ENCODE measurements at places on chromosomes 6 and 20. TPM values are rescaled to one million over a fixed set of nuclear protein-coding genes. Genes with fewer than 3 reads are reported as not detected.

DNA sequence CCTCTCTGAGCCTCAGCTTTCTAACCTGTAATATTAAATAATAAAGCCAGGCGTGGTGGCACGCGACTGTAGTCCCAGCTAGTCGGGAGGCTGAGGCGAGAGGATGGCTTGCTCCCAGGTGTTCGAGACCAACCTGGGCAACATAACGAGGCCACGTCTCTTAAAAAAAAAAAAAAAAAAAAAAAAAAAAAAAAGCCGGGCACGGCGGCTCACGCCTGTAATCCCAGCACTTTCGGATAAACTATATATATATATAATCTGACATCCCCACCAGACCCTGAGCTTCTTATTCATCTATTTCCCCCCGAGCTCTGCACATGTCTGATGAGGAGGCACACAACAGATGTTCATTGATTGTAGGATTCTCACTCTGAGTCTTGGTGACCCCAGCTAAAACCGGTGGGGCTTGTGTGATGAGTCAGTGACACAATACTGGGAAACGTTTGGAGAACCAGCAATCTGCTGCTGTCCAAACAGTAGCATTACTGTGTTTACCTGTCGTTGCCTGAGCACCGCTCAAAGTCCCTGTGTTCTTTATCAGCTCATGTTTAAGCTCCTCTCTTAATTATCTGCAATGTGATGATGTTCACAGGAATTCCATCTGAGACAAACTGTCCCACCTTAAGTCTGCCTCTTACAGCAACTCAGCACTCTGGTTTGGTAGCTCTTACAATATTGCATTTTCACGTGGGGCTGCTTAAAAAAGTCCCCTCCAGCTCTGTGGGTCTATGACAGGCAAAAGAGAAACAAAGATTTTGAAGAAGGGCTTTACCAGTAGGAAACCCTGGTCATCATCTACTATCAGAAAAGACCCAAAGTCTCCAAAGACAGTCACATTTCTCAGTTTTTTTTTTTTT is 1.0 kb upstream of the SPATA2 start:
- H3K27ac ChIP-seq: peak overlapping the region; percentile 100
- no peaks in the 10 kb centered on the region for H3K36me3 ChIP-seq
- H3K4me3 ChIP-seq: peak overlapping the region; percentile 97
- peaks cover 47% of the 10 kb centered on the region for H3K4me1 ChIP-seq

The GPLD1 gene
- total RNA-seq: 0.51 TPM

The PTGIS gene
- 6.3 TPM for total RNA-seq

DNA sequence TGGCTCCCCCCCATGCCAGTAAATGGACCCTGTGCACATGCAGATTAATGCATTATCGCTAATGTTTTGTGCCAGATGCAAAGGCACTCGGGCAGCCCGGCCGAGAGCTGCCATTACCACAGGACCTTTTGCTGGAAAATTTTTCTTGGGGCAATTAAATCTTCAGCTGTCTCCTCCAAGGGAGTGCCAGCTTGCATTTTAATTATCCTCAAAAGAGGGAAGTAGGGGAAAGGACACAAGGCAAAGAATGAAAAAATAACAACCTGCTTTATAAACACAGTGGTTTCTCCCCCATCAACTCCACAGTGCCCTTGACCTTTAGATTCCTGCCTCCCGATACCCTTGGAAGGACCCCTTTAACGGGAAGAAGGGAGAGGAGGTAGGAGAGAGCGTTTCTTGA is 48.2 kb downstream of the PDYN start:
- no peak overlapping the region for H3K4me3 ChIP-seq
- no peaks in the 10 kb centered on the region for H3K36me3 ChIP-seq
- H3K4me1 ChIP-seq: no peaks in the 10 kb centered on the region
- DNase-seq: no peak
- H3K27me3 ChIP-seq: peaks cover 42% of the 10 kb centered on the region

DNA sequence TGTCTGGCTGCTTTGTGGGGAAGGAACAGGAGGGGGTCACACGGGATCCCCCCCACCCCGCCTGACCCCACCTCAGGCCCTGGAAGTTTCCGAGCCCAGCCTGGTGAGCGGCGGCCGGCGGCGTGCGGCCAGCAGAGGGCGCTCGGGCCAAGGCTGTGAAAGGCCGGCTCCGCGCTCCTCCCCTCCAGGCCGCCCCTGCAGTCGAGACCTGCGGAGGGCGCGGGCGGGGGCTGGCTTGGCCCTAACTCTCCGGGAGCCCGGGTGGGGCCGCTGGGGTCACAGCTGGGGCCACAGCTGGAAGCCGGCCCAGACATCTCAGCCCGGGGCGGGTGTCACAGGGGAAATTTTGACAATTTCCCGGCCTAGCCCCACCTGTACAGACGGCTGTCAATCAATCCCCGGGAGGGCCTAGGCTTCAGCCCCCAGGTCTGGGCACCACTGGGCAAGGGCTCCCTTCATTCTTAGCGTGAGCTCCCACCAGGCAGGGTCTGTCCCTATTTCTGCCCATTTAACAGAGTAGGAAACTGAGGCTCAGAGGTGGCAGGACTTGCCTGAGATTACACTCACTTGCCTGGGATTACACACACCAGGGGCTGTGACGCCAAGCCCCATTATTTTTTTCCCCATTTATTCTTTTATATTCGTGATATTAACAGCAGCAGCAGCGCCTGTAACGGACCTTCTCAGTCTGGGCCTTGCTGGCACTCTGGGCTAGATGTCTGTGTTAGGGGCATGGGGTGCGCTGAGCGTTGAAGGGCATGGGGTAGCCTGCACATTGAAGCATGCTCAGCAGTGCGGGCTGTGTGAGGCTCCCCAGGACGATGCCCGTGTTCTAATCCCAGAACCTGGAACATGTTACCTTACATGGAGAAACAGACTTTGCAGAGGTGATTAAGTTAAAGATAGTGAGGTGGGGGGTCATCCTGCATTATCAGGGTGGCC is 23.0 kb downstream of the ZBP1 start:
- H3K4me1 ChIP-seq: peaks cover 17% of the 10 kb centered on the region
- H3K27me3 ChIP-seq: peaks cover 12% of the 10 kb centered on the region
- H3K27ac ChIP-seq: no peak overlapping the region
- H3K36me3 ChIP-seq: no peaks in the 10 kb centered on the region
- DNase-seq: peak; percentile 76

DNA sequence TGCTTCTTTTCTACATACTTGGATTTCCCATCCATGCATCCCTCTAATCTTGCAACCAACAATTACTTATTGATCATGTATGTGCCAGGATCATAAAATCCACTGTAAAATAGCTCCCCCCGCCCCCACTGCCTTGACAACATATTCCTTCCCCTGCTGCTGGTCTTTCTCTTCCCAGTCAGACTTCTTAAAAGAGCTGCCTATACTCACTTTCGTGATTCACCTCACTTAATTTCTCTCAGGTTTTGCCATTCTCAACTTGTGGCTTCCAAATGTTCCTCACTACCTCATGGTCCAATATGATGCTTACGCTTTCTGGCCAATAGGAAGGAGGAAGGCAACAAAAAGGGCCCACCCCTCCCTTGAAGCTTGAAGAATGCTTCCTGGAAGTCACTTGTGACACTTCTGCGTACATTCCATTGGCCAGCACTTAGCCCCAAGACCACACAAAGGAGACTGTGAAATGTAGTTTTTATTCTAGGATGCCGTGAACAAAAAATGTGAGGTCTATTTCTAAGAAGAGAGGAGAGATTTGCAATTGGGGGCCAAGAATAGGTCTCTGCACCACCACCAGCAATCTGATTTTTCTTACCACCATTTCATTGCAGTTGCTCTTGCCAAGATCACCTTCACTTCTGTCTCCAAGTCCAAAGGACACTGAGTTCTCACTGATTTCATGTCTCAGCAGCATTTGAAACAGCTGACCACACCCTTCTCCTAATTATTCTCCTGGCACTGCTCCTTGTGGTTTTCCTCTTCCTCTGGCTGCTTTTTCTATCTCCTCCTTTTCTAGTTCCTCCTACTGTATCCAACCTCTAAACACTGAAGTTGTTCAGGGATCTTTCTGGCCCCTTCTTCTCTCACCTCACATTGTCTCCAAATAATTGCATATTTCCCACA is 30.8 kb downstream of the CD164 start:
- H3K27me3 ChIP-seq: no peaks in the 10 kb centered on the region
- H3K4me3 ChIP-seq: no peak overlapping the region
- DNase-seq: no peak
- H3K4me1 ChIP-seq: no peaks in the 10 kb centered on the region
- no peaks in the 10 kb centered on the region for H3K36me3 ChIP-seq

GRCh38 chr6:89944826-89945407 is 50.6 kb downstream of the GJA10 start:
- H3K27ac ChIP-seq: peak overlapping the region; percentile 89
- H3K27me3 ChIP-seq: no peaks in the 10 kb centered on the region
- peaks cover 42% of the 10 kb centered on the region for H3K36me3 ChIP-seq
- no peak overlapping the region for H3K4me3 ChIP-seq
- H3K4me1 ChIP-seq: peaks cover 89% of the 10 kb centered on the region
- no peak for DNase-seq

DNA sequence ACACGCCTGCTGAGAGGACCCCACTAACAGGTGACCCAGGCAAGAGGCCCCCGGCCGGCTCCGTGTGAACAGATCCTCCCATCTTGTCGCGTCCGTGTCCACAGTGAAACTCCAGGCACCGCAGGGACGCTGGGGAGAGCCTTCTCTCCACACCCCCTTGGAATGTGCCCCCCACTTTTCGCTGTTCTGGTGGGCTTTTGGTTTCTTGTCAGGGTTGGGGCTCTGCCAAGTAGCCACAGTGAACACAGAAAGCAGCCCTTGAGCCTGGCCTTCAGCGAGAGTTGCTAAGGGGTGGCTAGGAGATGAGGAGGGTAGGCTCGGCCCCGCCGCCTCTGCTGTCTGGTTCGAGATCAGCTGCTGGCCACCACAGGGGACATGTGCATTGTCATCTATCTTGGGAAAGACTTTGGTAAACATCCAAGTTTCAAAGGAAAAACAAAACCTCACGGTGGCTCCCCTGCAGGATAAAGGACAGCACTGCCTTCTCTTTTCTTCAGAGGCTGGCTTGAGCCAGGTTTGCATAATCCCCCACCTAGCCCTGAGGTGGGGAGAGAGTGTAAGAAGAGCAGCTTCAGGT is 22.7 kb downstream of the SYNDIG1 start:
- H3K27ac ChIP-seq: no peak overlapping the region
- H3K27me3 ChIP-seq: no peaks in the 10 kb centered on the region
- H3K4me1 ChIP-seq: no peaks in the 10 kb centered on the region
- no peak overlapping the region for H3K4me3 ChIP-seq

GRCh38 chr6:127496471-127496870 is 22.7 kb downstream of the MTCL3 start:
- H3K4me3 ChIP-seq: no peak overlapping the region
- no peaks in the 10 kb centered on the region for H3K36me3 ChIP-seq
- no peak overlapping the region for H3K27ac ChIP-seq
- DNase-seq: no peak
- no peaks in the 10 kb centered on the region for H3K27me3 ChIP-seq
- no peaks in the 10 kb centered on the region for H3K4me1 ChIP-seq

- no peaks in the 10 kb centered on the region for H3K27me3 ChIP-seq
- no peak for DNase-seq
- H3K27ac ChIP-seq: no peak overlapping the region
- peaks cover 33% of the 10 kb centered on the region for H3K4me1 ChIP-seq
- peaks cover 5% of the 10 kb centered on the region for H3K36me3 ChIP-seq
Observed at GRCh38 chr6:161011492-161012480, 20.2 kb downstream of the MAP3K4 start.

GRCh38 chr6:110541701-110542309 is 65.4 kb upstream of the SLC22A16 start:
- H3K27me3 ChIP-seq: peaks cover 19% of the 10 kb centered on the region
- no peak for DNase-seq
- H3K4me3 ChIP-seq: no peak overlapping the region
- H3K27ac ChIP-seq: no peak overlapping the region
- H3K36me3 ChIP-seq: peaks cover 6% of the 10 kb centered on the region
- H3K4me1 ChIP-seq: peaks cover 24% of the 10 kb centered on the region

The MCCD1 gene
- not detected for total RNA-seq

GRCh38 chr6:130158056-130158455 is 64.7 kb downstream of the SAMD3 start:
- no peak for DNase-seq
- H3K27ac ChIP-seq: no peak overlapping the region
- H3K36me3 ChIP-seq: peaks cover 2% of the 10 kb centered on the region

The KCNQ5 gene
- 9.8 TPM for total RNA-seq

The MEP1A gene
- not detected for total RNA-seq

- H3K36me3 ChIP-seq: no peaks in the 10 kb centered on the region
- no peak for DNase-seq
- peaks cover 16% of the 10 kb centered on the region for H3K4me1 ChIP-seq
- peaks cover 68% of the 10 kb centered on the region for H3K27me3 ChIP-seq
Observed at GRCh38 chr20:45308117-45308778, at the start of gene MATN4. Gene MATN4 (minus strand): TSS chr20:45308299. CDS start chr20:45305582, 2,717 bp downstream.

GRCh38 chr6:26016245-26016962 is 53.8 kb downstream of the TRIM38 start:
- H3K36me3 ChIP-seq: no peaks in the 10 kb centered on the region
- H3K4me1 ChIP-seq: peaks cover 34% of the 10 kb centered on the region
- peak overlapping the region; percentile 93 for H3K27ac ChIP-seq
- H3K27me3 ChIP-seq: no peaks in the 10 kb centered on the region

The LY6G5C gene
- total RNA-seq: 2.3 TPM

GRCh38 chr6:157099912-157100593 is 223.3 kb downstream of the TMEM242 start:
- H3K4me1 ChIP-seq: peaks cover 59% of the 10 kb centered on the region
- H3K27ac ChIP-seq: peak overlapping the region; percentile 68
- H3K36me3 ChIP-seq: peaks cover 4% of the 10 kb centered on the region
- H3K27me3 ChIP-seq: no peaks in the 10 kb centered on the region

The FOXQ1 gene
- total RNA-seq: not detected

The LY6G6C gene
- total RNA-seq: 0.25 TPM

- peaks cover 35% of the 10 kb centered on the region for H3K27me3 ChIP-seq
- H3K36me3 ChIP-seq: no peaks in the 10 kb centered on the region
- DNase-seq: no peak
Observed at GRCh38 chr6:167148021-167148420, 9.8 kb downstream of the GPR31 start.

- H3K36me3 ChIP-seq: no peaks in the 10 kb centered on the region
- peaks cover 8% of the 10 kb centered on the region for H3K4me1 ChIP-seq
- H3K27me3 ChIP-seq: no peaks in the 10 kb centered on the region
- H3K27ac ChIP-seq: no peak overlapping the region
Observed at GRCh38 chr20:33563788-33564187, 73.9 kb downstream of the CBFA2T2 start.

The MROH8 gene
- total RNA-seq: 5.2 TPM

- peaks cover 6% of the 10 kb centered on the region for H3K36me3 ChIP-seq
- no peaks in the 10 kb centered on the region for H3K4me1 ChIP-seq
- peak overlapping the region; percentile 2 for H3K27ac ChIP-seq
Observed at GRCh38 chr6:90462102-90462501, 124.8 kb downstream of the MAP3K7 start.

- no peak overlapping the region for H3K27ac ChIP-seq
- H3K36me3 ChIP-seq: no peaks in the 10 kb centered on the region
- no peak for DNase-seq
- H3K4me1 ChIP-seq: no peaks in the 10 kb centered on the region
- peaks cover under 1% of the 10 kb centered on the region for H3K27me3 ChIP-seq
Observed at GRCh38 chr6:114334237-114334636, 8.6 kb downstream of the HS3ST5 start.

- H3K27ac ChIP-seq: peak overlapping the region; percentile 63
- H3K4me3 ChIP-seq: peak overlapping the region; percentile 95
- no peaks in the 10 kb centered on the region for H3K36me3 ChIP-seq
- H3K27me3 ChIP-seq: peaks cover 41% of the 10 kb centered on the region
Observed at GRCh38 chr6:138107752-138108592, 753 bp upstream of the PERP start.

The GNMT gene
- 0.70 TPM for total RNA-seq

Data from activated T-cell treated with anti-CD3 and anti-CD28 coated beads, Interleukin-2, amount 50 U/mL, for 72 hours (primary cell).